NCI-H460 (cell line): ENCODE measurements at places on chromosomes 4 and X.
A peak's percentile ranks its signal among the peaks of the same experiment; 100 is the strongest.

- DNase-seq: no peak
Measured at GRCh38 chrX:9147726-9148125, 113.8 kb upstream of the FAM9B start.

DNA sequence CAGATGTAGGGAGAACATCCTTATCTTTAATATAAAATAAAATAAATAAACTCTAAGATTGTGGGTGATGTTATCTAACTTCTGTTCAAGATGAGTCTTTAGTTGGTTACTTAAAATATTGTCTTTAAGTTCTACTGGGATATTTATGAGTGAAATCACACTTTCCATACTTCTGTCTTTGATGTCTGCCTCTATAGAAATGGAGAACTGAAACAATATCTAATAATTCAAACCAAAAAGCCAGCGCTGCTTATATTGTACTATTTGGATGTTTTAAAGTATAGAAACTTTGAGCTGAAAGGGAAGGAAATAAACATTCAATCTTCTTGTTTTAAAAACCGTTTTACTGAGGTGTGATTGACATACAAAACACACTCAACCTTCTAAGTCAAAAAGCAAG lies 44.8 kb upstream of the RPS6KA3 start:
- DNase-seq: no peak

DNA sequence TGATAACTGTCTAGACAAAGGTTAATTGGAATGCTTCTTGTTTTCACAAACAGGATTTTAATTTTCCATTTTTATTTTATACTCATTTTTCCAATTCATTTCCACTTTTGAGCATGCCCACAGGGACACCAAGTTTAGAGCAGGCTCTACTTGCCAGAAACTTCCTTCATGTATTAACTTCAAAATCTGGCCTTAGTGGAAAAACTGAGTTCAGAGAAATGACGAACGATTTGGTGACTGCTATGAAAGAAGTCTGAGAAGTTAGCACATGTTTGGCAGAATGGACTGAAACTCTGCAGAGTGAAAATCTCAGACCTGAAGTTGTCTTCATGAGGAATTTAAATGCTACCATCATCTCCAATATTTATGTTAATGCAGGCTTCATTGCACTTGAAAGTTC lies 214.1 kb downstream of the THOC2 start:
- DNase-seq: no peak

GRCh38 chr4:4709736-4710135 lies 149.7 kb upstream of the MSX1 start:
- DNase-seq: no peak

GRCh38 chr4:121717680-121718237 lies 21.0 kb upstream of the ANXA5 start:
- no peak for DNase-seq

DNA sequence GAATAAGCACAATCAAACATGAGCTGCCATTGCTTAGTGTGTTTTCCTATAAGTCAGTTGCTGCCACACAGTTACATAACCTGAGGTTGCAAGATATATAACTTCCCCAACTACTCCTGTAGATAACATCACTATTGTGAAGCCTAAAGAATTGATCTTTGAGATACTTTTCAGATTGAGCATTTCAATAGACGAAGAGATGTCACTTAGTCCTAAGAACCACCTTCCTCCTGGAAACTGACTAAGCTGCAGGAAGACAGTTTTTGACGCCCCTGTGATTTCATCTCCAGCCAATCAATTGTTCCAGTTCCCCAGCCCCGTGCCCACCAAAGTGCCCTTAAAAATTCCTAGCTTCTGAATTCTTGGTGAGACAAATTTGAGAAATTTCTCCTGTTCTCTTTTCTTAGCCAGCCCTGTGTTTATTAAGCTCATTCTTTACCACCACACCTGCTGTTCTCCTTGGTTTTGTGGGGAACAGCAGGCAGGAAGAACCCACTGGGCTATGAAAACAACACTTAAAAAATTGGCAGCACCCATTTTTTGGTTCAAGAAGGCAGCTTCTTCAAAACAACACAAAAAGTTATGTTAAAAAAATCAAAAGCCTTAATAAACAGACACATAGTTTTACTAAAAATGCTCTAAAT lies 317.1 kb upstream of the PABPC4L start:
- DNase-seq: no peak

GRCh38 chr4:32215277-32215676 lies 1495.1 kb downstream of the PCDH7 start:
- no peak for DNase-seq

- DNase-seq: peak; percentile 11
Measured at GRCh38 chr4:15451866-15452765, 17.6 kb upstream of the CC2D2A start.

DNA sequence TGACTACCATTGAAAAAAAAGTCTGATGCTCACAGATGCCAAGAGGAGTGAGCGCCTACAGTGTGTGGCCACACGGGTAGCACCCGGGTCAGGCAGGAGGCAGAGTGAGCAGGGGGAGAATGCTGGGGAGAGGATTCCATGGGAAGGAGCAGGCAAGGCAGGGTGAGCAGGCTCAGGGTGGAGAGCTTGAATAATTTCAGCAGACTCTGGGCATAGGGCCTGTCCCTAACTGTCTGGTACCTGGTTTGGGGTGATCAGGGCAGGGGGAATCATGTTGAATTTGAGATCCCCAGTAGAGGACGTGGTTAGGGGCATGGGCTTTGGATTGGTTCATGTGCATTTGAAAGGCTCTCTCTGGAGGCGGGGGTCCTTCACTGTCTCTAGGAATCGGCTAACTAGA lies 51.2 kb upstream of the TLR3 start:
- no peak for DNase-seq

GRCh38 chr4:33058998-33059397 lies 2338.8 kb downstream of the PCDH7 start:
- no peak for DNase-seq

- DNase-seq: no peak
Measured at GRCh38 chr4:2419814-2420213, 1.1 kb downstream of the CFAP99 start.

DNA sequence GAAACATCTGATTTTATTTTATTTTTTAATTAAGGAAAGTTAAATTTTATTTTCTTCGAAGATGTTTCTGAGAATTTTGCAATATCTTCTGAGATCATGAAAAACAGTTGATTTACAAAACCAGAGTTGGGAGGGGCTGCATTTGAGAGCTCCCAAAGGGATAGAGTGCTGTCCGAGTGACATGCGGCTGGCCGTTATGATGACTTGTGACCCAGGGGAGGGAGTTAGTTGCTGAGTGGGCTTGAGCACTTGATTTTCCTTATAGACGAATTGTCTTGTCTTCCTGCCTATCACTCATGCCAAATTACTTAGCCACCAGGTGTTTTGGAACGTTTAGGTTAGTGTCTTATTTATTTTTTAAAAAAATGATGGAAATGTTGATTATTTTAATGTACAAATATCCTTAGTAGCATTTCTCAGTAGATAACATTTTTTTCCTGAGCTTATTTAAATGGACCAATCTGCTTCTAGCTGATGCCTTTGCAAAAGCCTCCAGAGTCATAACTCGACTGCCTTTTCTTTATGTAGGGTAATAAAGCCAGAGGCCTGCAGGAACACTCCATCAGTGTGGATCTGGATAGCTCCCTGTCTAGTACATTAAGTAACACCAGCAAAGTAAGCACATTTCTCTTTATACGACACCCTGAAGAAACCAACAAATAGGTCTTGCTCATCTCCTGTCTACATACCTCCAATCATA lies 85.2 kb downstream of the PTTG2 start:
- no peak for DNase-seq

- DNase-seq: no peak
Measured at GRCh38 chrX:2609431-2610238, 81.5 kb upstream of the CD99 start.

DNA sequence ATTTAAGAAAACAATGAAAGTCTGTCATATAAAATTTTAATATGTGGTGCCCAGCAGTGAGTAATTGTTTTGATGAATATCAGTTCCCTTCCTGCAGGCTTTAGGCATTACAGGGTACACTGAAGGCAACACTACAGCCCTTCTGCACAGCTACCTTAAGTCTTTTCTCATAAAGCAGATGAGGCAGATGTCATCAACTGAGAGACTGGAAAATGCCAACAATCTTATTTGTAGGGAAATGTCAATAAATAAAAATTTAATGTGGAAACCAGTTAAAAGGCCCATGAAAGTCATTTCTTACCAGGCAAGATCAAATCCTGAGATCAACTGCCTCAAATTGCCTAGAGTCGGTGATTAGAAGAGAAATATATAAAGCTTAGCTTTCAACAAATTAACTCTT lies 193.4 kb upstream of the NWD2 start:
- no peak for DNase-seq

DNA sequence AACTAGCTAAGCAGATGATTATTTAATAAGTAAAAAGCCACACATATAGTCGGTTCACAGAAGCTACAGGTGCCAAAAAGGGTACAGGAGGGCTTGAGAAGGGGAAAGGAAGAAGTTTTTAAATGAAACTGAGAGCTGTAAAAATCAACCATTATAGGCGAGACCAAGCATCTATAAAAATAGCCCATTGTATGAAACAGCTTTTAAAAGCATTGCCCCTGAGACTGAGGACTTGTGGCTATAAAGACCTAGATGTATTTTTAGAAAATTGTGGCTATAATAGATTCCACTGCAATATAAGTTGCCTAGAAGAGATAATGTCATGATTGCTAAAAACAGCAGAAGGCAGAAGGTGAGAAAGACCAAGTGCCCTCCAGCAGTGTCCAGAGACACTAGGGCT lies 15.0 kb upstream of the TTC29 start:
- DNase-seq: no peak

GRCh38 chr4:77593993-77594392 lies 11.6 kb upstream of the CXCL13 start:
- DNase-seq: no peak

DNA sequence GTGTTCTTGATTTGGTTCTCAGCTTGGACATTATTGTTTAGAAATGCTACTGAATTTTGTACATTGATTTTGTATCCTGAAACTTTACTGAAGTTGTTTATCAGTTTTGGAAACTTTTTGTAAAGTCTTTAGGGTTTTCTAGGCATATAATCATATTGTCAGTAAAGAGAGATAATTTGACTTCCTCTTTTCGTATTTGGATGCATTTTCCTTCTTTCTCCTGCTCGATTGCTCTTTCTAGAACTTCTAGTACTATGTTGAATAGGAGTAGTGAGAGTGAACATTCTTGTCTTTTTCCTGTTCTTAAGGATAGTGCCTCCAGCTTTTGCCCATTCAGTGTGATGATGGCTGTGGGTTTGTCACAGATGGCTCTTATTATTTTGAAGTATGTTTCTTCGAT lies 24.1 kb downstream of the TMPRSS11A start:
- DNase-seq: no peak

DNA sequence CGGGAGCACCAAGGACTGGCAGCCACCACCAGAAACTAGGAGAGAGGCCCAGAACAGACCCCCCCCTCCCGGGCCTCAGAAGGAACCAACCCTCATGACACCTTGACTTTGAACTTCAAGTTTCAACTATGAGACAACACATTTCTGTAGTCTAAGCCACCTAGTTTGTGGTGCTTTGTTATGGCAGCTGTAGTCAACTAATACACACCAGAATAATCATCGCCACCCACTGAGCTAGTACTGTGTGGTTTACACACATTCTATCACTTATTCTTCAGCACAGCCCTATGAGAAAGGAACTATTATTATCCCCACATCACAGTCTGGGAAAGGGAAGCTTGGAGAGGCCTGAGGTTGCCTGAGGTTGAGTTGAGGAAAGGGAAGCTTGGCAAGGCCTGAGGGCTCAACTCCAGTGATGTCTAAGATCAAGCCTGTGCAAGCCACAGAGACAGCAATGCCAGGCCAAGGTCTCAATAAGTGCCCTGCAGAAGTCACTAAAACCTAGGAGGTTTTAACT lies 126.6 kb downstream of the FHDC1 start:
- no peak for DNase-seq

- peak; percentile 11 for DNase-seq
Measured at GRCh38 chrX:37302569-37302968, 46.6 kb upstream of the PRRG1 start.

DNA sequence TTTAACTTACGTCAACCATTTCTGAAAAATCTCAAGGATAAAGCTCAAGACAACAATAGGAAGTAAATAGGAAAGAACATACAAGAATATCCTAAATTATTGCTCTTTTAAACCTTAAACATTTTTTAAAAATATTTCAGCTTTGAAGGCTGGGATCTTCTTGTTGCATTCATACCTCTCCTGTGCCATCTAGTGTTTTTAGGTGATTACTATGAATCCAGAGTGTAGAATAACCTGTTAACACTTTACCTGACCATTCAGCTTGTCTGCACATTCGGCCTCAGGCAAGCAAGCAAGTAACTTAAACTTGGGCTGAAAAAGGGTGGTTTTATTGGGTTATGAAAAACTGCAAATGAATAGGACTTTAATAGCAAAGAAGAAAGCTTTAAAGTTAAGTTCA lies 507.8 kb upstream of the INTU start:
- no peak for DNase-seq

- no peak for DNase-seq
Measured at GRCh38 chr4:48329193-48329592, 12.1 kb upstream of the SLAIN2 start.

DNA sequence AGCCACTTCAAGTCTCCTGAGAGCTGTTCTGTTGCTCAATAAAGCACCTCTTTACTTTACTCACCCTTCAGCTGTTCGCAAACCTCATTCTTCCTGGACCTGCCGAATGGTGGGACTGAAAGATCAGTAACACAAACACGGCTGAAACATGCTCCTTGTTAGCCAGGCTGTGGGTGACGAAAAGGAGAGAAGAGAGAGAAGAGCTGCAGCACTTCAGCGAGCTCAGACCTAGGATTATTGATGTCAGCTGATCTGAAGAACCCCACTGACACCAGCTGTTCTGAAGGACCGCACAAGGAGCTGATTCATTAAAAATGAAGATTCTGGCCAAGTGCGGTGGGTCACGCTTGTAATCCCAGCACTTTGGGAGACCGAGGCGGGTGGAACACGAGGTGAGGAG lies 2020.0 kb upstream of the ADGRL3 start:
- no peak for DNase-seq

- DNase-seq: no peak
Measured at GRCh38 chr4:87405211-87405820, 14.3 kb upstream of the HSD17B11 start.

GRCh38 chrX:152202886-152203285 lies 64.5 kb upstream of the MAGEA10 start:
- no peak for DNase-seq

DNA sequence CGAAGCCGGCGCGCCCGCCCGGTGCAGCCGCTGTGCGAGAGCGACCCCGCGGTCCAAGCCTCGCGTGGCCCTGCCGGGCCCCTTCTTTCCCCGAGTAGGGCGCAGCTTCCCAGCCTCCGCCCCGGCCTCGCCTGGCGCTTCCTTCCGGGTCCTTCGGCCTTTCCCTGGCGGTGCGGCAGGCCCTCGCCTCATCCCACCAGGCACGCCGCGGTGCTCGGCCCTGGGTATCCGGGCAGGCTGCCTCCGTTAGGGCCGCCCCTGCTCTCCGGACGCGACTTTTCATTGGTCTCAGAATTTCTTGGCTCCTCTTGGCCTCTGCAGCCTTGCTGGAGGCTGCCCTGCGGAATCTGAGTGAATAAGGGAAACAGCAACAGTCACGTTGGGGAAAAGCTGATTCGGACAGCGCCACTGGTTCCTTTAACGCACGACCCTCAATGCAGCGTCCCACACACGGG lies 429 bp downstream of the UVSSA start:
- DNase-seq: peak; percentile 46

- no peak for DNase-seq
Measured at GRCh38 chr4:108049406-108049805, 59.7 kb downstream of the HADH start.
